ENCODE measurements at places on chromosomes 2 and 18.

DNA sequence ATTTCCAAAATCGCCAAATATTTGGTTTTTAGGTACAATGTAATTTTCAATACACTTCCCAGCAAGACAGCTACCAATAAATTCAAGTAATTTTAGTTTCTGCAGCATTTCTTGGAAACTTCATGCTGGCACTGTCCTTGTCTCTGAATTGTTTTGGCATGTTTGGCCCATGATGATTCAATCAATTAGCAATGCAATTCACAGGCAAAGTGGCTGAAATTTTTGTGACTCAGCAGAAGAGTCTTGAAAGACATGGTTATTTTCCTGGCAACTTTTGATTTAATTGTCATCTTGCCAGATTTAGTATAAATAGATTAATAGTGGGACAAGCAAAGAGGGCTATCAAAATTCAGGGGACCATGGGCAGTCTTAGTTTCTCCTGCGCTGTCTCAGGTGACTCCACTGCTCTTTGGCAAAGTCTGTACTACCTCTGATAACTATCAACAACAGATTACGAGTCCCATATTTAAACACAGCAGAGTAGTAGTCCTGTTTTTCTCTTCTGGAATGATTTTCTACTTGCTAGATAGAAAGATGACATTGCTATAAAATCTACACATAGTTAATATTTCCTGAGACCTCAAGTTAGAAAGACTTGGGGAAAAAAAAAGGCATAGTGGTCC lies 88.9 kb upstream of the CYP26B1 start:
- DNase-seq: no peak

DNA sequence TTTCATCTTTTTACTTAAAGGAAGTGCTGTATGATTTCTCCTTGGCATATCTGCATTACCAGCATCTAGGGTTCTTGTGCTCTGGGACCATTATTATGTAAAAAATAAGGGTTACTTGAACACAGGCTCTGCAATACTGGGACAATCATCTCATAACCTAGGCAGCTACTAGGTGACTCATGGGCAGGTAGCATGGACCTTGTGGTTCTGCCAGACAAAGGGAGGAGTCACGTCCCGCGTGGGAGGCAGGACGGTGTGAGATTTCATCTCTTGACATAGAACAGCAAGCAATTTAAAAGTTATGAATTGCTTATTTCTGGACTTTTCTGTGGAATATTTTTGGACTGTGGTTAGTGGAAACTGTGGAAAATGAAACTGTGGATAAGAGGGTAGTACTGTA lies 34.1 kb downstream of the ASAP2 start:
- no peak for DNase-seq

DNA sequence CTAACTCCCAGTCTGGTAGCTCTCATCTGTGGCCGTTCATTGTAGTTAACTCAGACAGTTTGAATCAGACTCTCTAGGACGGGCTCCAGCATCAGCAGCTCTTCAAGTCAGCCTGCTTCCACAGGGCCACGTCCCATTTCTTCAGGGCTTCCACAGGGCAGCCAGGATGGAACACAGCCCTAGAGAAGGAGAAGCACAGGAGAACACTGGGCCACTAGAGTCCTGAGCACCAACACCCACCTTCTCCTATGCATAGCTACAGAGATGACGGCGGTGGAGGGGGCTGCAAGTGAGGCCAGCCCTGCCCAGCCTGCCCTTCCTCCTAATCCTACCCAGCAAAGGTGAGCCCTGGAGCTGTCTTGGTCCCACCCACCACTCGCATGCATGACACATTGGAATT lies 10.2 kb upstream of the TEX261 start:
- no peak for DNase-seq

DNA sequence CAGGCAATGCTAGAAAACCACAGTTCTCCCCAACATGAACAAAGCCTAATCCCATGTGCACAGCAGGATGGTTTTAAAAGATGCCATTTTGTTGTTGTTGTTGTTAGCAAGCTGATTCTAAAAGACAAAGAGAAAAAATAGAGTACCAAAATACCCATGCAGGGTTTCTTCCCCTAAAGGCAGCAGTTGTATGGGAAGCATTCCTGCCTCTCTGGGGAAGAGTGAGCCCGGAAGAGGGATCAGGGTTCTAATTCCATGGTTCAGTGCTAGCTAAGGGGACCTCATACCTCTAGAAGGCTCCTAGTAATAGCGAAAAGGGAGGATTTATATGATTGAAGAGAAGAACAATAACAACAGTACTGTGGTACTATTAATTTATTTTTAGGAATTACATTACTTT lies 327.6 kb downstream of the DPP10 start:
- no peak for DNase-seq

DNA sequence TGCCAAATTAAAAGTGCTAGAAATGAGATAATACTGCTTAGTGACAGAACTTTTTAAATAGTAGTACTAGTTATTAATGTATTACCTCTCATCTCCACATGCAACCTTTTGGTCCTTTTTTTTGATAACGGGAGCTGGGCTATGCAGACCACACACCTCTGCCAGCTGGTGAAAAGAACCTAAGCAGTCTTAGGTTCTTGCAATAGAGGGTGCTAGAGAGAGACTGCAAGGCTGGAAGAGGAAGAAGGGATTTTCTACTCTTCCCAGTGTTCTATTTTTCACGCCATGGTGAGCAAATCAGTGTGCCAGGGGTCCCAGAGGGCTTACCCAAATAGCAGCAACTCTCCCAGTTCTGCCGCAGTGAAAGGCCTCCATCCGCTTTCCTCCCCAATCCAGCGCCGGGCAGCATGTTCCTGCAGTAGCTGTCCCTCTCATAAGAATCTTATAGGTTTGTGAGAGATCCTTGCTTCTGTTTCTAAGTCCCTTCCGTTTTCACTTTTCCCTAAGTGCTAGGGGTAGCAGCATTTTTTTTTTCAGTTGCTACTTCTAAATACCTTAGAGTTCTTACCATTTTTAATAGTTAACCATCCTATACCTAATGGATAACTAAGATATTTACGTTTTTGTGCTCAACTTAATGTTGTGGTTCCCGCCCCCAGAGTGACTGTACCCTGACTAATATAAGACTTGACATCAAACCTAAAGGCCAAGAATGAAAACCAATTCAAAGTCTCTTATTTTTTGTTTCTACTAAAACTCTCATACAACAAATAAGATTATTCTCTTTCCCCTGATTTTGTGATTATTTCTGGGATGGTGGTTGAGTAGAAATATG lies 69.4 kb upstream of the UBE2E3 start:
- no peak for DNase-seq

GRCh38 chr2:85748985-85749875 lies 4.6 kb upstream of the ATOH8 start:
- no peak for DNase-seq

DNA sequence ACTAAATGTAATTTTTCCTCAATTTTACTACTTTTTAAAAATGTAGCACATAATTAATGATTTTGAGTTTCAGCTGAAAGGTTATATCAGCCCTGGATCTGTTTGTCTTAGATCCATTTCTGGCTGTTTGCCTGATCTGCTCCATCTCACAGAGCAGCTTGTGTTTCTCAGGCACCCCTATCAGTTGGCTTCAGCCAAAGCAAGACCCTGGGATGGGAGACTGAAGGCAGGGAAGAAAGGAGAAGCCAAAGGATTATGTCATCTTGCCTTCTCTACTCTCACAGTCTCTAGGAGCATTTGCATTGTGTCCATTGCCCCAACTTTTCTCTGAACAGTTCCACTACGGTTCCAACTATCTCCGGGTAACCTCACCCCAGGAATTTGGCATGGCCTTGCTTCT lies 110.5 kb downstream of the CCDC148 start:
- DNase-seq: no peak

DNA sequence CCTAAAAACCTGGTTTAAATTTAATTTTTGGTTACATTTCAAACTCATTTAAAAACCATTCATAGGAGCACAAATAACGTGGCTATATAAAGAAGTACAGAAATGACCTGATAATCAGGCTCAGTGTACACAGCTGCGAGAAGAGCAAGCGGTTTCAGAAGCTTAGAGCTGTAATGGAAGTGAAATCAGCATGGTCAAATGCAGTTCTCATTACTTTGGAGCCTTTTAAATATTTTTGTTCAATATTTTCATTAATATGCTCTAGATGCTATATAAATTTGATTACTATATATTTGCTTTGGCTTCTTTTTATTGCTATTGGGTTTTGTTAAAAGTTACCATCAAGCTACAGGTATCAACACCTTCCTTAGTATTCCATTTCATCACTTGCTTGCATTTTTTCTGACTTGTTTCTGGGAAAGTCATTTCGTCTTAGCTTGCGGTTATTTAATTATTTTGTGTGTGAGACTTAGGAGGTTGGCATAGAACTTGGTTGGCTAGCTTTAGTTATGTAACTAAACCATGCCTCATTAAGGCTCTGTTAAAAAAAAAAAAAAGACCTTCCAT lies 58.7 kb downstream of the AFTPH start:
- DNase-seq: no peak

GRCh38 chr2:42648796-42649195 lies 80.4 kb downstream of the MTA3 start:
- no peak for DNase-seq

DNA sequence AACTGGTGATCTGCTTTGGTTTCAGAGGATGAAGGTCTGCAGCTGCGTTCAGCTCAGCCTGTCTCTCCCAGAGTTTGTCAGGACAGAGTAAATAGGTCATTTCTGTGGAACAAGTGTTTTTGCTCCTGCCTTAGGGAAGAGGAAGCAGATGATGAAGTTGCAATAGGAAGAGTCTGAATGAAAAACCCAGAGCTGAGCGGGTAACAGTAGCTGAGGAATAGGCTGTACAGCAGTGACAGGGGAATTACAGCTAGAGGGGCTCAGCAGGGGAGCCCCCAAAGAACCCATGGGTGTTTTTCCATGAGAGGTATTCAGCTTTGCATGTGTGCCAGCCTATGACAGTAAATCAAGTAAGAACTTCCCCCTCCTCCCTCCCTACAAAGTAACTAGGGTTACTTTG lies 10.3 kb upstream of the CYBRD1 start:
- no peak for DNase-seq

DNA sequence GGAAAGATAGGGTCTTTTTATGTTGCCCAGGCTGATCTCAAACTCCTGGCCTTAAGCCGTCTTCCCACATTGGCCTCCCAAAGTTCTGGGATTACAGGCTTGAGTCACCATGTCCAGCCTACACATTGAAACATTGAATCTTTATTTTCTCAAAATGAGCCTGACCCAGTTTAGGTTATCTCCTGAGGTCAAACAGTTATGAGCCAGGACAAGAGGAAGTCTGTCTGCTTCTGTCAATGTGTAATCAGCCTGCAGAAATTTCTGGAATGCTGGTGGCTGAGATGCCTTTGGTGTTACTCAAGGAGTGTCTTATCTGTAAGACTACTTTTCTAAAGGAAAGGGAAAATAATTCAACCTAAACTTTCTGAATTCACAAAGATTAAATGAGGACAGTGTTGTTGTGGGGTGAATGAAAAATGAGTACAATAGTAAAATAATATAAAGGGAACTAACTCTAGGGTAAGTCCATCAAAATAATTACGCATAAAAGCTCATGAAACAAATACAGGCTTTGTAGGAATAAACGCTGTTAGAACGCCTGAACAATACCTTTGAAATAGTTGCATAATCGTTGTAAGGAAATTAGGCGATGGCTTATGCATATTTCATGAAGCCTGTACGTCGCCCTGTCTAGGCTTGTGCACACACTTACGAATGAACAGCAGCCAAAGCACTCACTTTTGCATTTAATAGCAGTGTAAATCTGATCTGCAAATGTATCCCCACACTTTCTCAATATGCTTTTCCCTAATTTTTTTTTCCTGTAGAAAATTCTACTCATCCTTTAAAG lies 260.8 kb downstream of the RDH14 start:
- no peak for DNase-seq

DNA sequence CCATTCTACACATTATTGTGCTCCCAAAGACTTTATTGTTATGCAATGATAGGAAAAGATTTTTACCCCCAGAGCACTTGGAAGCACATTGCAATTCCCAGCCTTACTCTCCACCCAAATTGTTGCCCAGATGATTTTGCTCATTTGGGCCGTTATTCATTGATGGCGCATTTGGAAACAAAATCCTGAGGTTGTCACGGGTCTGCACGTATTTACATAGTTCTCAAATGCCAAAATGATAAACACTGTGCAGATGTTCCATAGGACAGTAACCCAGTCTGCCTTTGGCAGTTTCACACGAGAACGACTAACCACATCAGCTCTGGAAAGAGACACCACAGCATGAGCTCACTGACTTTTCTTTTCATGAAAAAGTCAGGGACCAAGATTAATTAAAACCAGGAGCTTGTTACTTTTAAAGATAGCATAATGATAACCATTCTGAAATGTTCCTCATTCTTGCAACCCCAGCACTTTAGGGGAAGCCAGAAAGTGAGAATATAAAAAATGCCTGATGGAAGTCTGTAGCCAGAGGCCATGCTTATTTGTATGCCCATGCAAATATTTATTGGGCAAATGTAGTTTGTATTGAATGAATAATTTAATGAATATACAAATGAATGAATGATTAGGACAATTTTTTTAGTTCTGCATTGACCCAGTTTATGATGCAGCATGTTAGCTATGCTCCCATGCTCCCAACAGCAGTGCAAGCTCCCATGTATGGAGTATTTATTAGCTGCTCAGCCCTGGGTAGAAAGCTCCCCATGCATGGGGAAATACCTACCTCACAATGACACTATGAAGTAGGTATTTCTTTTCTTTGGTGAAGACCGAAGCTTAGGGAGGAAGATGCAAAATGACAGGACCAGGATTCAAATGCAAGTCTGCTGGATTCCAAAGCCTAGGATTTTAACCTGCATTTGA lies 84.6 kb downstream of the MAIP1 start:
- no peak for DNase-seq

DNA sequence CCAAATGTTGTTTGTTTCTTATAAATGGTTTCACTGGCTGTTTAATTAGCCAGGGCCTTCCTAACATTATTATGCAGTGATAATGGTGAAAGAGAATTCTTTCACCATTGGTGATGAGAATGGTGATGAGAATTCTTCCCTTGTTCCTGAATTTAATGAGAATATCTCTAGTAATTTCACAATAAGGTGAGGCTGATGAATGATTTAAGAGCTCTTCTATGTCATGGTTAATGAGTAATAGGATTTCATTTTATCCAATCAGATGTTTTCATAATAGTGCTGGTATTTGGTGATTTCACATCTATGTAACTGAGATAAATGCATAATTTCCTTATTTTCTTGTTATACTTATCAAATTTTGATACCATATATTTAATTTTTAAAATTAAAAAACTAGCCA lies 535.7 kb upstream of the ZEB2 start:
- DNase-seq: no peak

- DNase-seq: no peak
Measured at GRCh38 chr18:56380685-56381084, 257.7 kb downstream of the TXNL1 start.

DNA sequence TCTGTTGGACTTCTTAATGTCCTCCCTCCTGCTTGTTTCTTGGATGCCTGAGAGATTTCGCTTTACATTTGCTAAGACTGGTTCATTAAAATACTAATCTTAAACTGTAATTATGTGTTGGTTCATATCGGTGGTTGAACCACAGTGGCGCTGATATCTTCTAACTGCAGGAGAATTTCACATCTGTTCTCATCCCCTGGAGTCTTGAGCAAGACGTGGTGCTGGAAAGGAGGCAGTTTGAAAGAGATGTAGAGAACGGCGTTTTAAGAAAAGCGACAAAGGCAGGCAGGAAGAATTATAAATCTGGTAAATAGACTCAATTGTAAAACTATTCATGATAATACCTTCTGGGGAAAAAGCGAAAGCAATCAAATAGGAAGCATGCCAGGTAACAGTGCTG lies 79.5 kb downstream of the NXPH2 start:
- no peak for DNase-seq

GRCh38 chr2:230225486-230225885 lies at the start of gene SP140:
Gene SP140 (plus strand): TSS chr2:230225736. CDS start chr2:230225845, 109 bp downstream.
- DNase-seq: peak; percentile 94

- no peak for DNase-seq
Measured at GRCh38 chr2:9222239-9222892, 15.8 kb downstream of the ASAP2 start.

GRCh38 chr2:72951303-72952095 lies 34.2 kb downstream of the EMX1 start:
- DNase-seq: no peak
